ENCODE measurements at places on chromosomes 12 and 14.

DNA sequence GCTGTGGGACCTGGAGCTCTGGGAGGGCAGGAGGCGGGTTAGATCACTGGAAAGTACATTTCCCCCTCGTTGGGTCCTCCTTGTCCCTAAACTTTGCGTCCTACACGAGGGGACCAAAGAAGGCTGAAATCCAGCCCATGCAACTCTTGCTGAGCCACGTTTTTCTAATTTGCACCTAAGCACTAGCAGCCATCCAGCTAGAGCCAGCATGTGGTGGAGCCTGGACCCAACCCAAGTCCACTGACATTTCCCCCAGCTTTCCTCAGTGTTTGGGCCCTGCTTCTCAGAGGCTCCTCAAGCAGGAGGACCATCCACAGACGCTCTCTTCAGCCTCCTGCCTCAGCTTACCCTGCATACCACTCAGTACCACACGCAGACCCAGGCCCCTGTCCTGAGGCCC is 49.7 kb downstream of the TSPAN11 start:
- no peak for DNase-seq

DNA sequence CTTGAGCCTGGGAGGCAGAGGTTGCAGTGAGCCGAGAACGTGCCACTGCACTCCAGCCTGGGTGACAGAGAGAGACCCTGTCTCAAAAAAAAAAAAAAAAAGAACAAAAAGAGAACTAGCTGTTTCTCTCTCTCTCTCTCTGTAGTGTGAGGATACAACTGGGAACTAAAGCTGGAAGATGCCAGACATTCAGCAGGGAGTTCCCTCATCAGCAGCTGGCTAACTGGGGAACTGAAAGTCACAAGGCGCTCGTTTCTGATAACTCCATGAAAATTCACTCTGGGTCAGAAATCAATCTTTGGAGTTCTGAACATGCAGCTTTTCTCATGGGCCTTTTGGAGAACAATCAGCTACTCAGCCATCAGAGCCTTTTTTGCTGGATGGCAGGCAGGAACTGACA is 43.5 kb upstream of the MAP1LC3B2 start:
- DNase-seq = no peak

- no peak for DNase-seq
Observed at GRCh38 chr12:1830981-1831963, 10.9 kb downstream of the LRTM2 start.

DNA sequence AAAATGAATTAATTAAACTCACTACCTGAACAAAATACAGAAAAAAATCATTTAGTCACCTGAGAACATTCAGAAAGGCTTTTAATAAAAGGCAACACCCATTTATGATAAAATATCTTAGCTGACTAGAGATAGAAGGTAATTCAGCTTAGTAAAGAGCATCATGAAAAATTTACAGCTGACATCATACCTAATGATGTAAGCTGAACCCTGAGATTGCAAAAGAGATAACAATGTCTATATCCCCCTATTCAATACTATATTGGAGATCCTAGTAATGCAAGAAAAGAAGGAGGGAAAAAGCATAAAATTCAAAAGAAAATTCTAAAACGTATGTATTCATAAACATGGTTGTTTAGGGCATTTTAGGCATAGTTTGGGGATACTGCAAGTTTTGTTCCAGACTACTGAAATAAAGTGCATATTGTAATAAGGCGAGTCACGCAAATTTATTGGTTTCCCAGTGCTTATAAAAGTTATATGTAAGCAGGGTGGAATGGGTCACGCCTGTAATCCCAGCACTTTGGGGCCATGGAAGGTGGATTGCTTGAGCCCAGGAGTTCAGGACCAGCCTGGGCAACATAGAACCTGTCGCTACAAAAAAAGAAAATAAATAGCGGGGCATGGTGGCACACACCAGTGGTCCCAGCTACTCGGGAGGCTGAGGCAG is 292.0 kb downstream of the FBXL14 start:
- no peak for DNase-seq

DNA sequence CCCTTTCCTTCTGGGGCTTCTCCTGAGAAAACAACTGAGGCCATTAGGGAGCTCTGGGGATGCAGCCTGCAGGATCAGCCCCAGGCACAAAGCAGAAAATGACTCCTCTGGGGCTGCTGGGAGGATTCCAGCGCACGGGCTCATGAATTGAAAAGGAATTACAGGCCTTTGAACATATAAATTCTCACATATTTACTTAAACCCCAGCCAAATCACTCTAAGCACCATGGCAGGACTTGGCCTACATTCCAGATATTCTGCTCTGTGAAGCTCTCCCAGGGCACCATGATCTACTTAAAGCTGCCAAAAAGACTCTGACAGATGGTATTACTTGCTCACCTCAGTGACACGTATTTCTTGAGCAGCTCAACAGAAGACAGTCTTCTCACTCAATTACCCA is 87.2 kb downstream of the ZFC3H1 start:
- DNase-seq = no peak

DNA sequence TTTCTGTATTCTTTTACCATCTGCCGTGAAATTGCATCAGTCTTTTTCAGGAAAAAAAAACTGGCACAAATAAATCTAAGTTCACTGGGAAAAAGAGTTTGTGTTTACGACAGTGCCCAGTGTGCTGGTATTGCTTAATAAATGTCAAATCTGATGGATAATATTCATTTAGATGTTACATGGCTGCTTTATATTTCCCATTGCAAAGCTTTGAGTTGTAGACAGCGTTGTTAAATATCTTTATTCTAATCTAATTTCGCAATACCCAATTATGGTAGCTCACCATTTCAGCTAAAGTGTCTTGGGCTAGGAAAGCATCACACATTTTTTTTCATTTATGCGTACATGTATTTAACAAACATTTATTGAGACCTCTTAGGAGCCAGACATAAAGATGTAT is 1994.5 kb upstream of the FLRT2 start:
- no peak for DNase-seq

DNA sequence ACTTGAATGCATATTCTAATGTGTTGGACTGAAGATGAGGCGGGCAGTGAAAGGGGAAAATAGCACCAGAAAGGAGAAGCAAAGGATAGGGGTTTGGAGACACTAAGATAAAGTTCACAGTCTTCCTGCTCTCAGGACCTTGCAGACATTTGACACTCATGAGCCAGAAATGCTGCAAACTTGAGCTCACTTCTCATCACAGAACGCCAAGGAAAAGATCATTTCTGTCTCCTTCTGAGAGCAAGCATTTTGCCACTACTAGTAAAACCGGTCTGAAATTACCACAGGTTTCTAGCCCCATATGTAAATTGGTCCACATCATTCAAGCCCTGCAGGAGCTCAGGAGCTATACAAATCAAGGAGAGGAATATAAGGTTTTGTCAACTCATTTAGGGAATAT is 44.6 kb upstream of the ANO2 start:
- DNase-seq = no peak

GRCh38 chr12:52661668-52662067 is 9.7 kb upstream of the KRT2 start:
- DNase-seq = no peak

DNA sequence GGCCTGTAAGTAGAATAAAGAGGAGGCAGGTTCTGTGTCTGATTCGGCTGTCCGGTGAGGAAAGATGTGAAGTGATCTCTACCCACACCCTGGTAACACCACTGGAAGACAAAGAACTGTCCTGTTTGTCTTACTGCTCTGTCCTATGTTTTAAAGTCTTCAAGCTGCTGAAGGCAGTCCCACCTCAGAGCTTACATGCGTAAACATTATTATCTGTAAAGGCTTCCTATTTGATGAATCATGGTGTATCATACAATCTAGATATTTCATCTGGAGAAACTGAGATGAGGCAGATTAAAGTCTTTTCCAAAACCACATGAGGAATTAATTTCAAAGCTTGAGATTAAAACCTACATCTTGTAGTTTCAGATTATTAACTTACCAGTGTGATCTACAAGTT is 427.6 kb downstream of the ZFP36L1 start:
- no peak for DNase-seq

DNA sequence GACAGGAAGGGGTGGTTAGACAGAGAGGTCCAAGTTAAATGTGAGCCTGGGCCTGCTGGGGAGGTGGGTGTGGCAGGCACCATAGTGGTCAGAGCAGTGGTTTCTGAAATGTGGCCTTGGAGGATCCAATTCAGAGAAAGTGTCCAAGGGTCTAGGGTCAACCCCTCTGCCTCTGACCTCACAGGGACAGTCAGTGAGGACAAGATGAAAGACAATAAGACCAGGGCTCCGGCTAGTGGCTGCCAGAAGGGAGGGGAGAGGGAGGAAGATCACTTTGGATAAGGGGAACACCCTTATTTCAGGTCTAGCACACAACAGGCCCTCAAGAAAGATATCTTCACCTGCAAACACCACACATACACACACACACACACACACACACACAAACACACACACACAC is 335.1 kb downstream of the MED13L start:
- no peak for DNase-seq

DNA sequence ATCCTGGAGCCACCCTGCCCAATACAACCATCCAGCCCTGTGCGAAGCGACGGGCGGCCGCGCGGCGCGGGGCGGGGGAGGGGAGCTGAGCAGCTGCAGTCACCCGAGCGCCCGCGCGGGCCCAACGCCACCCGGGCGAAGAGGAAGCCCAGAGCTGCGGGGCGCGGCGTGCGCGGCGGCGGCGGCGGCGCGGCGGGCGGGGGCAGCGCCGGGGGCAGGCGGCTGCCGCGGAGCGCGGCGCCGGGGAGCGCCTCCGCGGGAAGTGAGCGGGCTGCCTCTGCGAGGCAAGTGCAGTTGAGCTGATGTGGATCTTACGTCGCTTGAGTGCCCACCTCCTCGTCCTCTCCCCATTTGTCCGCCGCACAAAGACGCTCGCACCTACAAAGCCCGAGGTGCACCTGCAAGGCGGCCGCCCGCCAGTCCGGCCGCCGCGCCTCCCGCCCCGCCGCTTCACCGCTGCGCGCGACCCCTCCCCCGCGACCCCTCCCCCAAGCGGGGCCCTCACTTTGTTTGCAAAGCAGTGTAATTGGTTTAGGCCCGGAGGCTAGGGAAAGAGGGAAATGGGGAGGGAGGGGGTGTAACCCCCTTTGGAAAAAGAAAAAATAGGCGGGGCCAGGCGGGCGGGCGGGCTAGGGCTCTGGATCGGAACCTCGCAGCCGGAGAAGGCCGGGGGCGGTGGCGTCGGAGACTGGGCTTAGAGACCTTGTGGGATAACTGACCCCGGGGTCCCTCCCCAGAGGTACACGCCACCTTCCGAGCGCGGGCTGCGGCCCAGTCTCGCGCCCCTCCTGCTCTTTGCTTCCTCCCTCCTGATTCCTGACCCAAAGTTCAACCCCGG is at the start of the genes FOXA1 and TTC6:
TSS of gene FOXA1 (minus strand) at position 279 of the 838 bp plus-strand sequence. CDS start at position 2, 277 bp downstream.
TSS of gene TTC6 (plus strand) at position 659 of the 838 bp plus-strand sequence. CDS start 26,436 bp downstream, outside the sequence.
- no peak for DNase-seq

DNA sequence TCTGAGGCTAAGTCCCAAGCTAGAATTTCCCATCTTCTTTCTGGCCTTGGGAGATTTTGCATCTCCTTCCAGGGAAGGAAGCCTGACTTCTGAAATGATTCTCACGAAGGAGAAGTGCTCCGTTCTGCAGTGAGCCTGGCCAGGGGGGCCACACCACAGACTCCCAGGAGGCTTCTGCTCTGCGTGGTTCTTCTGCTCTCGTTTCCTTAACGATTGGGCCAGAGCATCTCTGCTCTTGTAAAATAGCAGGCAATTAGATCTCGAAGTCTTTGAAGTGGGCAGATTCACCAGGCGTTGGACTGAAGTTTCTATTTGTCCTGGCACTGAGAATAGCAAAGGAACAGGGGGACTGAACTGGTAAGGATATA is 6.7 kb upstream of the BATF start:
- DNase-seq = no peak

GRCh38 chr12:113135178-113136127 is at the start of gene RASAL1:
Gene RASAL1, minus strand, starts transcription at chr12:113135761. Its CDS starts 299 bp downstream, at chr12:113135462.
- peak; percentile 66 for DNase-seq

DNA sequence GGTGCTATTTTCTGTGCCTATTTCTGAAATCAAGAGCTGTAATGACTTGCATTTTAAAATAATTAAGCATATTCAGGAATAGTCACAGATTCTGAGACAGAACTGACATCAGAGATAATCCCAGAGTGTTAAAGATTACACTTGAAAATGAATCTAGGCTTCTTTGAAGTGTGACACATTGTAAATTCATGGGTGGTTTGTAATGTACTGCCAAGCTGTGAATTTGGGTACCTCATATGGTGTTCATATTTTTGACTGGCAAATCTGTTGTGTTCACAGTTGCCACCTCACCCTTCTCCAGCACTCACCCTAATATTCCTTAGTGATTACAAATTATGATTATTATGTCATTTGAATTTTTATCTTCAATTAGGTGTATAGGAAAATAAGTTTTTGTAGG is 78.5 kb upstream of the CSRP2 start:
- DNase-seq = no peak

GRCh38 chr14:61636291-61636690 is 59.0 kb upstream of the HIF1A start:
- no peak for DNase-seq

- no peak for DNase-seq
Observed at GRCh38 chr12:116398193-116398592, 120.7 kb upstream of the MED13L start.

GRCh38 chr12:60212159-60213000 is 616.6 kb downstream of the SLC16A7 start:
- no peak for DNase-seq

DNA sequence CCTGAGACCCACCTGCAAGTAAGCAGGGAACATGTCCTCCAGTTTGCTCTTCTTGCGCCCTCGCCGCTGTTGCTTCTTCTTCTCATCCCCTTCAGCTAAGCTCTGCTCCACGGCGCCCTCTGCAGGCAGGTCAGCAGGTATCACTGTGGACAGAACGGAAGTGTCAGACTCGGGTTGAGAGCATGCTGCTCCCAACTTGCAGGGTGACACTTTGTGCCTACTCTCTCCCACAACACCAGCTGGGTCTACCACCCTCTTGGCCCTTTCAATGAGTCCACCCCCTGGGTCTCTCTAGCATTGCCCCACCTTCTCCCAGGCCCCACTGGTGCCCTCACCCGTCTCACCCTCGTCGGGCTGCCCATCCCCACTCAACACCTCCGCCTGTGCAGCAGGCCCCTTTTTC is 16.7 kb downstream of the KMT2D start:
- peak; percentile 65 for DNase-seq

Data from stimulated activated CD4-positive, alpha-beta T cell treated with anti-CD3 and anti-CD28 coated beads, TNF-alpha, amount 100 ng/mL, for 4 hours (primary cell).